ENCODE measurements at places on chromosomes 1 and 21.

DNA sequence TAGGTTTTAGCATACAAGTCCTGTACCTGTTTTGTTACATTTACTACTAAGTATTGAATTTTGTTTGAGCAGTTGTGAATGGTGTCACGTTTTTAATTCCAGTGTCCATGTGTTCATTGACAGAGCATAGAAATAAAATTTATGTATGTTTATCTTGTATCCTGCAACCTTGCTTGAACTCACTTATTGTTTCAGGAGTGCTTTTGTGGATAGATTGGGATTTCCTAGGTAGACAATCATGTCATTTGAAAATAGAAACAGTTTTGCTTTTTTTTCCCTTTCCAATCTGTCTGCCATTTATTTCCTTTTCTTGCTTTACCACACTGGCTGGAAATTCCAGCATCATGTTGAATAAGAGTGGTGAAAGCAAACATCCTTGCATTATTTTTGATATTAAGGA, 15.0 kb upstream of the ABCG1 start:
- no peak for DNase-seq

DNA sequence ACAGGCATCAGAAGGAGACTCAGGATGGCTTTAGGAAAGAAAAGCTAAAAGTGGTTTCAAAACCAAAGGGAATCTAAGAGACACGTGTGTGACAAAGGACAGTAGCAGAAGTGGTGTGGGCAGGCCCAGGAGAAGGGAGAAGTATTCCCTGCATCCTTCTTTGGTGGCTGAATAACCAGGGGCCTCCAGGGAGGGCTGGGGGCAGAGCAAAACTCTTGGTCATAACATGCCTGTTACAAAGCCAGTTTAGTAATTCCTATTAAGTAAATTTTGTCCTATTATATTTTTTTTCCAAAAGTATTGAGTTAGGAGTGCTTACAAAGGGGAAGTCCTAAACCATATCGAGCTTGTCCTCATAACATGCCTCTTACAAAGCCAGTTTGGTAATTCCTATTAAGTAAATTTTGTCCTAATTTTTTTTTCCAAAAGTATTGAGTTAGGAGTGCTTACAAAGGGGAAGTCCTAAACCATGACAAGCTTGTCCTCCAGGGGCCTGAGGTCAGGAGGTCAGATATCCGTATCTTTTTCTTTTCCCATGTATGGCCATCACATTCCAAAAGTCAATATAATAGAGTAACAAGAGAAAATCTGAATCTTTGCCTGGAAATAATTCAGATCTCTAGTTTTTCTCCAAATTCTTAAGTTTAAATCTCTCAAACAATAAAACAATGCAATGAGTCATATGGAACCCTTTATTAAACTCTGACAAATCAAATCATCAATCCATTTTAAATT, 509.2 kb downstream of the LTN1 start:
- DNase-seq = no peak

DNA sequence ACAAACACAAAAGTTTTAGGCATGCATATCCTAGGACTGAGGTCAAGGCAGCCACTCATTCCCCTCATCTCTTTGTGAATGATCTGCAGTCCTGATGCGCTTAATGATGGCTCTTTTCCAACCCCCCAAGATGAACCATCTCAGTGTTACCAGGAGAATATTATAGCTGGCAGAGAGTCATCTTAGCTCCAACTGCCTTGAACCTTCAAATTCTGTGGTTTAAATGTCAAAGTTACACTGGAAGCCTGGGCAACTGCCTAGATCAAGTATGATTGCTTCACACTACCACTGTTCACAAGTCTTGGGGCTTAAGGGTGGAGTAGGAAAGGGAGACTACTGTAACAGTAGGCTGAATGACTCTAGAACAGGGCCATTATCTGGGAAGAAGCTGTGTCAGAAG, 8.0 kb upstream of the MYBPHL start:
- DNase-seq = no peak

- DNase-seq = no peak
Observed at GRCh38 chr1:20634065-20634593, 871 bp downstream of the PINK1 start.

All from NCI-H1930 (cell line).